ENCODE measurements at places on chromosomes 16 and 17.
A peak's percentile ranks its signal among the peaks of the same experiment; 100 is the strongest.

DNA sequence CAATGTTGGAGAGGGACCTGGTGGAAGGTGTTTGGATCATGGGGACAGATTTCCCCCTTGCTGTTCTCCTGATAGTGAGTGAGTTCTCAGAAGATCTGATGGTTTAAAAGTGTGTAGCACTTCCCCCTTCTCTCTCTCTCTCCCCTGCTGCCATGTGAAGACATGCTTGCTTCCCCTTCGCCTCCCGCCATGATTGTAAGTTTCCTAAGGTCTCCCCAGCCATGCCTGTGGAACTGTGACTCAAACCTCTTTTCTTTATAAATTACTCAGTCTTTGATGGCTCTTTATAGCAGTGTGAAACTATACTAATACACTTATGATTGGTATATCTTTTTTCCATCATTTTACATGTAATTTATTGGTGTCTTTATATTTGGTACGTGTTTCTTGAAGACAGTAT, 13.4 kb downstream of the ADGRG5 start:
- DNase-seq, result no peak

DNA sequence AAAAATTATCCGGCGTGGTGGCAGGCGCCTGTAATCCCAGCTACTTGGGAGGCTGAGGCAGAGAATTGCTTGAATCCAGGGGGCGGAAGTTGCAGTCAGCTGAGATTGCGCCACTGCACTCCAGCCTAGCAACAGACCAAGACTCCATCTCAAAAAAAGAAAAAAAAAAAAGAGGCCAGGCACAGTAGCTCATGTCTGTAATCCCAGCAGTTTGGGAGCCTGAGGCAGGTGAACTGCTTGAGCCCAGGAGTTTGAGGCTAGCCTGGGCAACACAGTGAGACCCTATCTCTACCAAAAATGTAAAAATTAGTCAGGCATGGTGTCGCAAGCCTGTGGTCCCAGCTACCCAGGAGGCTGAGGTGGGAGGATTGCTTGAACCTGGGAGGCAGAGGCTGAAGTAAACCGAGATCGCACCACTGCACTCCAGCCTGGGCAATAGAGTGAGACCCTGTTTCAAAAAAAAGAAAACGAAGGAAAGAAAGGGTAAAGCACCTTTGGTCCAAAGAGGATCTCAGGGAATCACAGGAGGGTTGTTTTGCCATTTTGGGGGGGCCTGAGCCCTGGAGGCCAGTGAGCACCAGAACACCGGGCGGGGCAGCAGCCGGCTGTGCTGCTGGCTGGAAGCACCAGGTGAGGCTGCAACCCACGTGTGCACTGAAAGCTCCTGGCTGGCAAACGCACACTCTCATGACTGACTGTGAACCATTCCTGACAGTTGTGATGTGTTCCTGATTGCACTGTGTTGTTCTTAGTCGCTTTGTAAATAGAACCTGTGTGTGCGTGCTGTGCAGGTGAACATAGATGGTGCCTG, 18.4 kb downstream of the HS3ST6 start:
- peak; percentile 93 for DNase-seq

GRCh38 chr17:38917259-38917658, 8.2 kb upstream of the LASP1NB start:
- no peak for DNase-seq

GRCh38 chr16:70162041-70162451, 11.5 kb upstream of the CLEC18C start:
- DNase-seq, result no peak

GRCh38 chr16:30786115-30786935, 680 bp downstream of the ZNF629 start:
- no peak for DNase-seq

GRCh38 chr17:58447039-58447975, 30.0 kb upstream of the RNF43 start:
- peak; percentile 37 for DNase-seq

DNA sequence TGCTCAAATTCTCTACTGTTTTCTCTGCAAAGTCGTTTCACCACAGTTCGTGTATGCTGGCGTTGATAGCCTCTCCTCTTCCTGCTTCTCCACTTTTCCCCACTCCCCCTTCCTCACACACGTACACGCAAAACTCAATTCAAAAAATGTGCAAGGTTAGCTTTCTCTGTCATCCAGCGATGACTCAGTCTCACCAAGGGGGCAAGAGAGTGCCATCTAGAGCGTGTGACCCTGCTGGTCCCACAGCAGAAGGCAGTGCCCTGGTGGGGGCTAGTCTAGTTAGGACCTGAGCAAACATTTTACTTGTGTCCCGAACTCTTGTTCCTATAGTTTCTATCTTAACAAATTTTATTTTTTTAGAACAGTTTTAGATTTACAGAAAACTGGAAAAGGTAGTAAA, 121.2 kb upstream of the CHMP6 start:
- no peak for DNase-seq

DNA sequence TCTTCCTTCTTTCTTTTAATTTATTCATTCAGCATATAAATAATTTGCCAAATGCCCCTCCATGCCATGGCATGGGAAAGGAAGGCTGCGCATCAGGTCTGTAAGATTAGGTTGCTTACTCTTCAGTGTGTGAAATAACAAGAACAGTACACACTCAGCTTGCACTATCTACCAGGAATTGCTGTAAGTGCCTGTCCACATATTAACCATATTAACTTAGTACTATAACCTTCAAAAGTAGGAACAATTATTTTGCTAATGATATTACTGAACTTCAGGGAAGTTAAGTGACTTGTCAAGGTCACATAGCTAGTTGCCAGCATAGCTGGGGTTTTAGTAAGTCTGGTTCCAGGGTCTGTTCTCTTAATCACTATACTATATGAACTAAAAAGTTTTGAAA, 89.2 kb upstream of the PMFBP1 start:
- DNase-seq, result no peak

GRCh38 chr16:68257906-68258800, 6.2 kb upstream of the SLC7A6 start:
- no peak for DNase-seq
